ENCODE measurements at places on chromosomes 7 and 10.

DNA sequence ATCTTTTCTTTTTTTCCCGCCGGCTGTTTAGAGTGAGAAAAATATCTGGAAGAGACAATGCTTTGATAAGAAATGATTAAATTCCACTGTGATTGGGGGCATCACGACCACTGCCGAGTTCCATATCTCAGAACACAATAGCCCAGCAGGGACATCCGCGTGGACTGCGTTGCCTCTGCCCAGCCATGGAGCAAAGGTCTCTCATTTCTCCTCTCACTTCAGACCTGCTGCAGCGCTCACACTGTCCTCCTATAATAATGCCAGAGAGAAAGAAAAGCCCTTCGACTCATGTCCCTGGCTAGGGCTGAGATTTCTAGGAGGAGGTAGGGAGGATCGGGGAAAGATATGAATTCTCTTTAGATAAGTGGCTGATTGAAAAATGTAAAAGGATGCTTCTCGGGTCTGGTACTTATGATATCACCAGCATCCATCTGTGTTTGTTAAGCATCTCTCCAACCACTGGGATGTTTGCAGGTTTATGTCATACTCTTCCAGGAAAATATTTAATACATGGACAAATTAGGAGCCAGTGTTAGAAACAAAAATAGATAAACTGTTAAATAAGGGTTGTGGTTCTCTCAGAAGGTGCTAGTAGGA, 472.9 kb upstream of the AKR1E2 start:
- DNase-seq = no peak

GRCh38 chr7:13017881-13018280, 330.4 kb downstream of the ARL4A start:
- DNase-seq = peak; percentile 20

DNA sequence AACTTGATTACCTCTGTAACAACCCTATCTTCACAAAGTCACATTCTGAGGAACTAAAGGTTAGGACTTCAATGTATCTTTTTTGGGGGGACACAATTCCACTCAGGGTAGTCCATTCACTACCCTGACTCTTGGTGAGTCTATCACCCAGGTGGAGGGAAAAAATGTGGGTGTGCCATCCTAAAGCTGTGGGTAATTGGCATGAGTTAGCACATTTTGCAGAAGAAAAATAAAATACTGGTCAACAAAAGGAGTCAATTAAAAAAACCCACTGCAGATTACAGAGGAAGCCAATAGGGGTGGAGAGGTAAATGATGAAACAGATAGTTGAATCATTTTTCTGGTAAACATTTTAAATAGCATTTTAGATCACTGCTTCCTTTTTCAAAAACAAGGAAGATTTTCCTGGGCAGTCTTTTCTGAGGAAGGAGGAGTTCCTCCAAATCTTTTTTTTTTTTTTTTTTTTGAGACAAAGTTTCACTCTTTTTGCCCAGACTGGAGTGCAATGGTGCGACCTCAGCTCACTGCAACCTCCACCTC, 5.1 kb upstream of the BLVRA start:
- no peak for DNase-seq

GRCh38 chr10:113261161-113261560, 291.7 kb upstream of the HABP2 start:
- no peak for DNase-seq

DNA sequence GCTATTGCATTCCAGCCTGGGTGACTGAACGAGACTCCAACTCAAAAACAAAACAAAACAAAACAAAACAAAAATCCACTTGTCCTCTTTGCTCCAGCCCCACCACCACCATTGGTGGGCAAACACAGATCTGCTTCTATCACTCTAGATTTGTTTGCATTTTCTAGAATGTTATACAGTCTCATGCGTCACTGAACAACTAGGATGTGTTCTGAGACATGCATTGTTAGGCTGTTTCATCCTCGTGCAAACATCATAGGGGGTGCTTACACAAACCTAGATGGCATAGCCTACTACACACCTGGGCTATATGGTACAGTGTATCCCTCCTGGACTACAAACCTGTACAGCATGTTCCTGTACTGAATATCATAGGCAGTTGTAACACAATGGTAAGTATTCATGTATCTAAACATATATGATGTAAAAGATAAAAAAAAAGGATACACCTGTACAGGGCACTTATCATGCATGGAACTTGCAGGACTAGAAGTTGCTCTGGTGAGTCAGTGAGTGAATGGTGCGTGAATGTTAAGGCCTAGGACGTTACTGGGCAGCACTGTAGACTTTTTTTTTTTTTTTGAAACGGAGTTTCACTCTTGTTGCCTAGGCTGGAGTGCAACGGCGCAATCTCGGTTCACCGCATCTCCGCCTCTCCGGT, 45.3 kb downstream of the BTBD16 start:
- DNase-seq = no peak

DNA sequence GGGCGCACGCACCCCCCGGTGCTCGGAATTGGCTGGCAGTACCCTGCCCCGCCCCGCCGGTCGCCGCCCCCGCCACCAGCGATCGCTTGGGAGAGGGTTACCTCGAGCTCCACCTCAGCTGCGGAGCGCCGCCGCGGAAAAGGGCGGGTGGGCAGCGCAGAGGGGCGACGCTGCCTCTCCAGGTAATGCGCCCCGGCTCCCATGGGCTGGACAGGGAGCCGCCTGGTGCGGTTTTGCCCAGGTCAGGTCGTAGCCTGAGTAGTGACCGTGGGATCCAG, 1.3 kb downstream of the PFKFB3 start:
- DNase-seq = no peak

GRCh38 chr7:99141841-99142726, 1.8 kb downstream of the SMURF1 start:
- DNase-seq = no peak

DNA sequence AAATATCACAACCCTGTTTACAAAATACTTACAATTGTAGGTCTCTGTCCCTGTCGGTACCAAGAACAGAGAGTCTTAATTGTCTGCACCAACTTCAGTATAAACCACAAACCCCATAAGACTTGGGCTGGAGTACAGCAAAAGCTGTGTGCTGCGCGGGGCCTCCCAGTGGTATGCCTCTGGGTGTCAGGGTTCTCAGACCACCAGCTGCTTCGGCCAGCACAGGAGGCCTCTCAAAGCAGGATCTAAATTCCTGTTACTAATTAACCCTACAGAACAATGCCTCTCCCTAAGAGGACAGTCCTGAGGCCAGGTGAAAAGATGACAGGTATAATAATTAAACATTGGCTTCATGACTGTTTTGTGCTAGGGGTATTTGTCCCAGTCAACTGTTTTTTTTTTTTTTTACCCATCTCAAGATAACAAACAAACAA, 957 bp upstream of the SVIL start:
- DNase-seq = no peak

DNA sequence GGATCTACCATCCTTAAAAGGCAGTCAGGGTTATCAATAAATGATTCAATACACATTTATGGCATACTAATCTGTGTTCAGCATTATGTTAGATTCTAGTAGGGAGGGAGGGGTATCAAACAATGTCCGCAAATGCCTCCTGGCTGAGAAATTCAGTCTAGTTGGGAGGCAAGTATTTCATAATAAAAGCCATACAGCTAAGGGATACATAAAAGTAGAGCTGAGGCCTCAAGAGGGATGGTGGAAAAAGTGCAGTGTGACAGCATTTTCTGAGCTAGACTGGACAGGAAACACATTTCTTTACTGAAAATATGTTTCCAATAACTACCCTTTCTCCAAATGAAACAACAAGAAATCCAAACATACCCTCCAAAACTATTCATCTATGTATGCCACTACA, 152.8 kb upstream of the LRRN3 start:
- DNase-seq = no peak

DNA sequence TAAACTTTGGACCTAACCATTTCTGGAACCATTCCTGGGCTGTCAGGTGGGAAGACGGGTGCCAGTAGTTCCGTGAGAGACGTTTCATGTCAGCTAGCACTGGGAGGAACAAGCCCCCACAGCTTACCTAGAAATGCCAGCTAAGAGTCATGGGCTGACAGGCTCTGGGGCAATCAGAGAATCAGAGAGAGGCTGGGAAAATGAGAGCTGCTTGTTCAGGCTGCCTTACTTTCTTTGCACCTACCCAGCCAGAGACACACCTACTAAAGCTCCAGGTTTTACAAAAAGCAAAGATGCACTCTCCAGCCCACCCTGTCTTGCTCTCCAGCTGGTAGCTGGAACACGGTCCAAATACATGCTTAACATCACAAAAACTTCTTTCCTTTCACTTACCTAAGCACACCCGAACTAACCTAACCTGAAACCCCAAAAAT, 688 bp downstream of the PTN start:
- no peak for DNase-seq

DNA sequence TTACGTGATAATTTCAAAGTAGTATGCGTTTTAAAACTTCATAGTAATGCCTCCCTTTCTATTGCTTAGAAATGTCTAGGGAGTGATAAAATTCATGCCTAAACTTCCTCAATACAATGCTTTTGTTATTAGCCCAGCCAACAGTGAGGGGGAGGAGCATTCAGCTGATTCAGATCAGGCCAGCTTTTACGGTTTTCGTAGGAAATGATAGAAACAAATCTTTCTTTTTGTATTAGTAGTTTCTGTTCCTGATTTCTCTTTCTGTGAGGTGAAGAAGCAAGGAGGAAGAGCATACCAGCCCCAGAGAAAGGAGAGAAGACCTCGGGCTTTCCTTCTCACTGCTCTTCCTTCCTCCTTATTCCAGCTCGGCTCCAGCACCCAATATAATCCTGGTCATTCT, 35.2 kb upstream of the ITPRID1 start:
- DNase-seq = no peak

DNA sequence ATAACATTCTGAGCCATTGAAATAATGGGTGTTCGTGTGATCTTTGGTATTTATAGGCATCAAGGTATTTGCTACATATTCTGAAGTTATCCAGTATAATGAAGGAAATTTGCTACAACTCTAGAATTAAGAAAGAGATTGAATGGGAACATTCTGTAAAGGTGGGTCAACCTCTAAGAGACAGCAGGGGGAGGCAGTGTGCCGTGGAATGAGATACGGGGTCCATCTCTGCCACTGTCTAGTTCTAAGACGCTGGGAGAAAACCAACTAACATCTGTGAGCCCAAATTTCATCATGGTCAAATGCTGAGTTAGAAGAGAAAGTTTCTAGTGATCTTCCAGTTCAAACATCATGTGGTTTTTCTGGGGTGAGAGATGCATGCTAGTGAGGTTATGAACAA, 368.9 kb downstream of the SORCS1 start:
- no peak for DNase-seq

GRCh38 chr10:68315582-68315981, 16.3 kb upstream of the HNRNPH3 start:
- DNase-seq = no peak

- DNase-seq = no peak
These were observed 10.4 kb upstream of the COL1A2 start for GRCh38 chr7:94384315-94384714.

DNA sequence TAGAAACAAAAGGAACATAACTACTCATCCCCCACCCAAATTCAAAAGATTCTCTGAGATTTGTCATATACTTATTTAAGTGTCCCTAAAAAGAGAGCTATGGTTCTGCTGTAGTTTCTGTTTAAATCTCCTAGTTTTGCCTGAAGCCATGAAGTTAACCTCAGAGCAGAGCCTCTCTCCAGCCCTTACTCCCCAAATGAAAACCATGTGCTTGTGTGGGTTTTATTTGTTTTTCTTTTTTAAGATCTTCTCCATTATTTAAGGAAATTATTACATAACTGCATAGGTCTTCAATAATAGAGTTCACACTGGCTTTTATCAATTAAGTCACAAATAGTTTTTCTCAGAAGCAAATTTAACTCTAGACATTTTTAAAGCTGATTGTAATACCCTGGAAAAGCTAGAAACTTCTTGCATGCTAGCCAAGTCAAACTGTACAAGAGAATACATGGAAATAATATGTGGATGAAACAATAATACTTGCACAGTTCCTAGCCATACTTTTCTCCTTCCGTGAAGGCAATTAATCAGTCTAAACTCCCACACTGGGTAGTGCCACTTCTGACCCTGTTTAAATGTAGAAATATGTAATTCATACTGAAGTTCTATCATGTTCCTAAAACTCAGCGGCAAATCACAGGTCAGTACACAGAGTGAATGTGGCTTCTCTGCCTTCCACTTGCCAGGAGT, 579.7 kb downstream of the SUGCT start:
- DNase-seq = no peak

- DNase-seq = no peak
These were observed 102.6 kb upstream of the NEBL start for GRCh38 chr10:20999699-21000098.

GRCh38 chr10:70662362-70663220, 9.7 kb upstream of the ADAMTS14 start:
- no peak for DNase-seq

DNA sequence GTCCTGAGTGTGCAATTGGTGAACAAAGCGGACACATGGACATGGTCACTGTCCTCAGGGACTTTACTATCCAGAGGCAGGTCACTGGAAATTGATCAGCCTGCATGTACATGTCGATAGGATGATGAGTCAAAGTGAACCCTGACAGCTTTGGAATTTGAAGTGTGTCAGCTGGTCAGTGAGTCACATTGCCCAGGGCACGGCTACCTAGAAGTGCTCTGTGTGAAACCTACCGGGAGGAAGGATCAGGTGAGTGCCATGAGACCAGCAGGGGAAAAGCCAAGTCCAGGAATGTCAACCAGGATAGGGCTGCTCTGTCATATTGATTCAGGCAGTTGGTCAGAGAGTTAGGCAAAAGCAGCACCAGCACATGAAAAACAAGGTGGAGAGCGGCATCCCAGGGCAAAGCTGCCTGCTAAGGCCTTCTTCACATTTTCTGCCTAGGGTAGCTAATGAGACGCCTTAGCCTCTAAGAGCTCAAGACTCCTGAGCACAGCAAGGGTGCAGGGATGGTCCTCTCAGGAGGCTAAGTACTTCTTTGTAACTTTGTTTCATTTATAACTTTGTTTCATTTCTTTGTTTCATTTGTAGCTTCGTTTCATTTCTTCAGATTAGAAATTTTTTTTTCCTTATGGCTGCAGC, 19.4 kb upstream of the PDCD4 start:
- peak; percentile 83 for DNase-seq

- no peak for DNase-seq
These were observed 24.4 kb downstream of the NAPEPLD start for GRCh38 chr7:103124429-103124979.

DNA sequence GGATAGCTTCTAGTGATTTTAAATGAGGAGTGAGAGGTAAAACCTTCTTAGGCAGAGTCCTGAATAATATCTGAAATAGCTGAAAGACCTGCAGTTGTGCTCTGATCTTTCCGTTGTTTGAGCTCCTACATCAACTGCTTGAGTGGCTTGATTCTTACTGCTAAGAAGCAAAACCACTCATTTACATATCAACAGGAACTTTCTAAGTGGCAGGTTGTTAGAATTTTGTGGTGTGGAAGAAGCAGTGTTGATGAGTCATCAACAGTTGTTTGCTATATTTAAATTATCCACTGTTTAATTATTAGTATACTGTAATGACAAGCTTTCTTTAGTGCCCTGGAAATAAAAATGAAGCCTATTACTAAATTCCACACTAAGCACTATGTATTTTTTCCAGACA, 689.5 kb downstream of the DNAJB9 start:
- no peak for DNase-seq
